Stimulated activated CD4-positive, alpha-beta T cell treated with anti-CD3 and anti-CD28 coated beads, Interleukin-4, amount 100 ng/mL, for 48 hours (primary cell): ENCODE measurements at places on chromosomes 2 and 18.
A peak's percentile ranks its signal among the peaks of the same experiment; 100 is the strongest.

- DNase-seq: no peak
Measured at GRCh38 chr18:42092848-42093247, 137.8 kb downstream of the PIK3C3 start.

DNA sequence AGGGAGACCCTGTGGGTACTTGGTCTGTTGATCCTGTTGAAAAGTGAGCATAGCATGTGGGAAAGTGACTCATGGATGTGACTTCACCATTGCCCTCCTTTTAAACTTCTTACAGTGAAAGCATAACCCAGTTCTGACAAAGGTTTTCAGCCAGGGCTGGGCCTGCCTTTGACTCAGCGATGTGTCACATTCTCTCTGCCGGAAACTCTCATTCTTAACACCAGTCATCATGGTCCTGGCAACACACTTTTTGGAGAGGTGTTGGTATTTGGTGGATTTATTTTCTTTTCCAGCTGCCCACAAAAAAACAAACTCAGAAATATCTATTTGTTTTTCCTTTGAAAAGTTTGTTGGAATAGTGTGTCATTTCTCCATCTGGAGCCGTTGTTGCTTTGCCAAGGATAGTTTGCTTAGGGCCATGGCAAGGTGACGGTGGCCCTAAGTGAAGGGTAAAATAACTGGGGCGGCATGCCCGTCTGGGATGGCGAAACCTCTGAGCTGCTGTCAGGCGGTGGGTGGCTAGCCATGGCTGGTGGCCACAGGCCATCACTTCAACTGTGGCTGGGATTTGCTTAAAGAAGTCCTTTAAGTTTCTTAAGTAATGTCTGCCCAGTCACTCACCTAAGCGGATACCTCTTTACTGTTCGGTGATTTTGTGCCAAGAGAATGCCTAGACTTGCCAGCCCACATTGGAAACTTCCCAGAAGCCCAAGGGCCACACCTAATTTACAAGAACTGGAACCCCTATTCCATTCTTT, 123.3 kb downstream of the LTBP1 start:
- DNase-seq: peak; percentile 28

- DNase-seq: no peak
Measured at GRCh38 chr2:63652652-63652985, 63.9 kb downstream of the MDH1 start.

DNA sequence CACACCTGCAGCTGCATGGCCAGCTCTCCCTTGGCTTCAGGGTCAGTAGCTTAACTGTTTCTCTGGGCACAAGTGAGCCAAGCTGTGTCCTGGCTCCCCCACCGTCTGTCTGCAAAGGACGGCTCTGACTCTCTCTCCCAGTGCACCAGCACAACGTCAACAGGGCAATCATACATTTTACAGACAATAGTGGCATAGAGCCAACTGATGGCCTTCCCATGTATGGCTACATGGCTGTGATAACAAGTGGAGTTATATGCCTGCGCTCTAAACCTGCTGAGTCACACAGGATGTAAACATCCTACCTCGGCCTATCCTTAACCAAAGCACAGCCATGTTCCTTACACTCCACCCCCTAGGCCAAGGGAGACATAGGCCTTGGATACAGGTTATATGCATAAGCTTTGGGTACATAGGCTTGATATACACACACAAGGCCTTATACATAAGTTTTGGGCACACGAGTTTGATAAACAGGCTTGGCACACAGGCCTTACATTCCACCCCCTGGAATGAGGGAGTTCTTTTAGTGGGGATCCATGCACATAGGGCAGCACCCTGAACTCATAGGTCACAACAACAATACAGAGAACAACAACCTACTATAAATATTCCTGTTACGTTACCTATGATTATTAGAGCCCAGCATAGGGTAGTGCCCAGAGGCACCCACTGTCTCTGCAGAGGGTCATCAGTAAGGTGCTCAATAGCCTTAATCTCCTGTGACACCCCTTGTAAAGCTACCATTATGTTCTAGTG, 17.7 kb downstream of the PHOSPHO2 start:
- DNase-seq: no peak

DNA sequence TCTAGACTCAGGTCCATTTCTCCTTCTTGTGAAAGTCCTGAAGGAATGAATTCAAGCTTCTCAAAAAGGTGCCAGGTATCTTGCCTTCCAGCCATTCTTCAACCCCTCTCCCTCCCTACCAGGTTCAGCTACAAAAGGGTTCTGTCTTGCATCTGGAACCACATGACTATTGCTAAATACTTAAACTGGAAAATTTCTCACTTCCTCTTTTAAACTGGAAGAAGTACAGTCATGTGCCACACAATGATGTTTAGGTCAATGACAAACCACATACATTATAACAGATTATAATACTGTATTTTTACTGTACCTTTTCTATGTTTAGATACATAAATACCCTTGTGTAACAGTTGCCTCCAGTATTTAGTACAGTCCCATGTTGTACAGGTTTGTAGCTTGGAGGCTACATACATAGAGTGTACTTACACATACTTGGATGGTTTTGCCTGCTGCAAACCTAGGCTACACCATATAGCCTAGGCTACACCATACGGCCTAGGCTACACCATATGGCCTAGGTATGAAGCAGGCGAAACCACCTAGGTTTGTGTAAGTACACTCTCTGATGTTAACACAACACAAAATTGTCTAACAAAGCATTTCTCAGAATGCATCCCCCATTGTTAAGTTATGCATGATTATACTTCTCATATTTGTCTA, 142.0 kb upstream of the DNMT3A start:
- DNase-seq: no peak

GRCh38 chr2:172403881-172404468, 23.4 kb upstream of the ITGA6 start:
- DNase-seq: no peak

DNA sequence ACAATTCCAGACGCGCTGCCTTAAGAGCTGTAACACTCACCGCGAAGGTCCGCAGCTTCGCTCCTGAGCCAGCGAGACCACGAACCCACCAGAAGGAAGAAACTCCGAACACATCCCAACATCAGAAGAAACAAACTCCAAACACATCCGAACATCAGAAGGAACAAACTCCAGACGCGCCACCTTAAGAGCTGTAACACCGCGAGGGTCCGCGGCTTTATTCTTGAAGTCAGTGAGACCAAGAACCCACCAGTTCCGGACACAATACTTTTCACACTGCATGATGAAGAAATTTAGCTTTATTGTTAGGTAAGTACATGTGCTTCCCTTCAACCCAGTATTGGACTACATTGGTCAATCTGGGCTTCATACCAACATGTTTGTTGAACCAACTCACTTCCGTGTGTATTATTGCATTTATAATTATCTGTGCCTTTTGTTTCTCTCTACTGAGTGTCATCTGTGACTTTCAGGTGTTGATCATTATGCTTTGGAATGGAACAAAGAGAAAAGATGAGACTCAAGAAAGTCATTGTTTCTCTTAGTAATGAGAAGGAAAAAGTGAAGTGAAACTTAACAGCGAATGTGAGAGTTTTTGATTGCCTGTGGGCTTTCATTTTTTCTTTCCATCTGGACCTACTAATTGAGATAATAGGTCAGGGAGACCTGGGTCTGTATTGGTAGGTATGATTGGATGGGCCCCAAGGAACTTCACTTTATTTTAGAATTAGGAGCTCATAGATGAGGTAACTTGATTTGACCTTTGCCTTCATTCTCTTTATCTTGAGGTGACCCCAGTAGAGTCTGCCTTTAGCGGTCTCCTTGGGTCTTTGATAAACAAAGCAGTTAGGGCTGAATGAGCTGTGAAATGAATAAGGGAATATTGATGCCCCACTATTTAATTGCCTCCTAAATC, 76.1 kb upstream of the CAVIN2 start:
- DNase-seq: no peak

- DNase-seq: no peak
Measured at GRCh38 chr2:99877963-99878362, 264.4 kb downstream of the AFF3 start.

DNA sequence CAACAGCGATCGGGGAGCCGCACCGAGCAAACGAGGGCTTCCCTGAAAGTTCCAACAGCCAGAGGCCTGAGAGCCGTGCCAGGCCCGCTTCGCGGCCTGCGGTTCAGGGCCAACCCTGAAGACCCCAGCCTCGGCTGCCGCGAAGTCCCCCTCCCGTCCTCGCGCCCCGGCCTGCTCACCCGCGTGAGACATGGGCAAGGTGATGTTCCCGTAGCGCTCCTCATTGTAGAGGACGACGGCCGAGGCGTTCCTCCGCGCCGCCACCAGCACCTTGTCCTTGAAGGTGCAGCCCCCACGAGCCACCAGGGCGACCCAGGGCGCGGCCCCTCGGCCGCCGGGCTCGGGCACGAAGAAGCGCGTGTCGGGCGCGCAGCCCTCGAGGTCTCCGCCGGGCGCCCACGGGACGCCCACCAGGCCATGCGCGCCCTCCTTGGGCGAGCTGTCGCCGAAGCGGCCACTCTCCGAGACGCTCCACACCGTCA, 510 bp downstream of the RNF149 start:
- no peak for DNase-seq

DNA sequence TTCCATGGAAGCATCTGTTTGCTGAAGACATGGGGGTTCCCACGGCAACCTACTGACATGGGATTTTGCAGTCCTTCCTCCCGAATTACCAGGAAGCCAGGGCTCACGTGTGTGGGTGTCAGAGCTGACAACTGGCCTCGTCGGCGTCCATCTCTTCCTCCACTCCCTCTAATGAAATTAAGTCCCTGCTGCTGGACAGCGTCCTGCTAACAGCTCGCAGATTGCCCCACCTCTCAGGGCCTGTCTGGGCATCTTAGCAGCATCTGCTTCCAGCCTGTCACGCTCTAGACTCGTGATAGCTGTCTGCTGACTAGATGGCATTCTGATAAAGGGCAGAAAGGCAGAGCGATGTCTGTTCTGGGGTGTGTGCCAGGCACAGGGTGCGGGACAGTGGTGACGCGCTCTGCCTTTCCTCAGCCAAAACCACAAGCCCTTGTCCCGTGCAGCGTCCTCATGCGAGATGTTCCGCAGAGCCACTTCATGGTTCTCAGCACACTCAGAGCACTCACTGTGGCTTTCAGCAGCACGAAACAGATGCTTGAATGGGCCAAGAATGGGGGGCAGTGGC, 161.1 kb downstream of the ARL4C start:
- peak; percentile 28 for DNase-seq

- no peak for DNase-seq
Measured at GRCh38 chr2:185790361-185790760, 51.8 kb downstream of the FSIP2 start.

DNA sequence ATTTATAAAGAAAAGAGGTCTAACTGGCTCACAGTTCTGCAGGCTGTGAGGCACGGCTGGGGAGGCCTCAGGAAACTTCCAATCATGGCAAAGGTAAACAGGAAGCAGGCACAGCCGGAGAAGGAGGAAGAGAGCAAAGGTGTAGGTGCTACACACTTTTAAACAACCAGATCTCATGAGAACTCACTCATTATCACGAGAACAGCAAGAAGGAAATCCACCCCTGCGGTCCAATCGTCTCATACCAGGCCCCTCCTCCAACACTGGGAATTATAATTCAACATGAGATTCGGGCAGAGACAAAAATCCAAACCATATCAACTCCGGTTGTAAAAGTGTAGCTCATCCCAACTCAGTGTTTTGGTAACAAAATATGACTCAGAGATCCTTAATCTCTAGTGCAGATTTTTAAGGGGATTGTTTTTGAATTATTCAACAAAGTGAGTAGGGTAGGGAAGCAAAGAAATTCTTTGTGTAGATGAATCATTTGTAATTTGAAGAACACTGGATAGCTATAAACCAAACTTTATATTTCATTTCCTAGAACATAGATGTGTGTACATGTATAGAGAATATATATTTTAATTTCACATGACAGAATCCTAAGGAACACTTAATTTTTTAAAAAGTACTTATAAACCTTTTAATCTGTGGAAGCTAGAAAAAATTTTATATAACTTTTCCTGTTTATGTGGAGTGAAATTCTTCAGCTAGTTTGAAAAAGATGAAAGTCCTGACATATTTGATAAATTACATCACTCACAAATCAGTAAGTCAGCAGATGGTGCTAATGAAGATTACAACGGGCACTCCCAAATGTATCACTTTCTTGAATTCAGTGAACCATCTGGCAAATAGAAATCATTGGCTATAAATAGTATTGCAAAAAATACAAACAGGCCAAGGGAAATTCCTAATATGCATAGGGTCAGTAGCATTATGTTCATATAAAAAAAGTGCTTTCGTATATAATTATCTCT, 130.1 kb downstream of the OLA1 start:
- DNase-seq: no peak

DNA sequence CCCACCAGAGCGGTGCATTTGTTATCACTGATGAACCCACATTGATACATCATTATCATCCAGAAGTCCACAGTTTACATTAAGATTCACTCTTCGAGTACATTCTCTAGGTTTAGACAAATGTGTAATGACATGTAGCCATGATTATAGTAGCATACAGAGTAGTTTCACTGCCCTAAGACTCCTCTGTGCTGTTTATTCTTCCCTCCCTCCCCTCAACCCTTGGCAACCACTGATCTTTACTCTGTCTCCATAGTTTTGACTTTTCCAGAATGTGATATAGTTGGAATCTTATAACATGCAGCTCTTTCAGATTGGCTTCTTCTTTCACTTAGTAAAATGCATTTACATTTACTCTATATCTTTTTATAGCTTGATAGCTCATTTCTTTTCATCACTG, 31.2 kb upstream of the GREB1L start:
- DNase-seq: no peak

DNA sequence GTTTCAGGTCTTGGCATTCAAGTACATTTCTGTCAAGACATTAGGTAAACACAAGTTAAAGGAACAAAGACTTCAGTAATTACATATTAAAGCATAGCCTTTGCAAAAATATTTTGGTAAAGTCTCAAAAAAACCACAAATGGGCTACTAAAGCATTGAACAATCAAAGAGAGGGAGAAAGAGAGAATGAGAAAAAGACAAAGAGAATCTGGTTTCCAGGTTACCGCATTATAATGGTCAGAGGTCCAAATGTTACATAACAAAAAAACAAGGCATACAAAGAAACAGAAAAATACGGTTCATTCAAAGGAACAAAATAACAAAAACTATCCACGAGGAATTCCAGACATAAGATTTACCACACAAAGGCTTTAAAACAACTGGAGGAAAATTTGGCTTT, 327.9 kb downstream of the AKAIN1 start:
- DNase-seq: no peak

GRCh38 chr2:221312634-221313033, 259.5 kb downstream of the EPHA4 start:
- DNase-seq: no peak

- DNase-seq: no peak
Measured at GRCh38 chr2:17879137-17879912, 858 bp downstream of the KCNS3 start.
